ENCODE measurements at places on chromosomes 5 and 9.

DNA sequence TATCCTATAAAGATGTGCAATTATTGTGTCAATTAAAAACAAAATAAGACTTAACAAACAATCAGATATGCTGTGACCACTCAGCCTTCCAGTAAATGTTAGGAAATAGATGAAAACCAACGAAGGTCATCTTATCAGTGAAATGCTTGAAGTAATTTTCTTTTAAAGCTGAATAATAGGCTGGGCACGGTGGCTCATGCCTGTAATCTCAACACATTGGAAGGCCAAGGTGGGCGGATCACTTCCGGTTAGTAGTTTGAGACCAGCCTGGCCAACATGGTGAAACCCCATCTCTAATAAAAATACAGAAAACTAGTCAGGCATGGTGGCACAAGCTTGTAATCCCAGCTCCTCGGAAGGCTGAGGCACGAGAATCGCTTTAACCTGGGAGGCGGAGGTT lies 31.2 kb downstream of the NLN start:
- no peak for DNase-seq

- no peak for DNase-seq
Observed at GRCh38 chr5:160271836-160272235, 40.5 kb downstream of the CCNJL start.

GRCh38 chr5:149439899-149440542 lies 60.9 kb upstream of the IL17B start:
- no peak for DNase-seq

DNA sequence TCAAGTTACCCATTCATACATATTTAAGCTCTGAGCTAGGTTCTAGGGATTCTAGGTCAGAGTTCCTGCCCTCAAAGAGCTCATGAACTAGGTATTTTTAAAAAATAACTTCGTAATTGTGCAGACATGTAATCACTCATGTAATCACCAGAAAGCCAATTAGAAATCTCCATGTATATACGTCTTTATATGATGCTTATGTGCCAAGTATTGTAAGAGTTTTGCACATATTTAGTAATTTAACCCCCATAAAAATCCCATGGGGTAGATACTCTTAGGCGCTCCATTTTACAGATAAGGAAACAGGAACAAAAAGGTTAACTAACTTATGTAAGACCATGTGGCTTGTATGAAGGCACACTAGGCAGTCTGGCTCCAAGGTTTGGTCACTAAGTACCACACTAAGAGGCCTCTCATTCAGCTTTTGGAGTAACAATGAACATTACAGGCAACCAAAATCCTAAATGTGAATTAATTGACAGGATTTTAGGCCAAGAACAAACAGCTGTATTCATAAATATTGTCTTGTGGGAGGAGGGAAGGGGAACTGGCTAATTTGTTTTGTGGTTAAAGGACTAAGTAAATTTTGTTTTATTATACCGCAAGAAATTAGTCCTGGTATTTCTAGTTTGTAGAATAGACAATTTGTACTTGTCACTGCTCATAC lies 1.7 kb upstream of the OTULINL start:
- DNase-seq: no peak

- no peak for DNase-seq
Observed at GRCh38 chr5:95283761-95284571, 928 bp downstream of the MCTP1 start.

- no peak for DNase-seq
Observed at GRCh38 chr5:172820046-172820767, 13.8 kb upstream of the ERGIC1 start.

DNA sequence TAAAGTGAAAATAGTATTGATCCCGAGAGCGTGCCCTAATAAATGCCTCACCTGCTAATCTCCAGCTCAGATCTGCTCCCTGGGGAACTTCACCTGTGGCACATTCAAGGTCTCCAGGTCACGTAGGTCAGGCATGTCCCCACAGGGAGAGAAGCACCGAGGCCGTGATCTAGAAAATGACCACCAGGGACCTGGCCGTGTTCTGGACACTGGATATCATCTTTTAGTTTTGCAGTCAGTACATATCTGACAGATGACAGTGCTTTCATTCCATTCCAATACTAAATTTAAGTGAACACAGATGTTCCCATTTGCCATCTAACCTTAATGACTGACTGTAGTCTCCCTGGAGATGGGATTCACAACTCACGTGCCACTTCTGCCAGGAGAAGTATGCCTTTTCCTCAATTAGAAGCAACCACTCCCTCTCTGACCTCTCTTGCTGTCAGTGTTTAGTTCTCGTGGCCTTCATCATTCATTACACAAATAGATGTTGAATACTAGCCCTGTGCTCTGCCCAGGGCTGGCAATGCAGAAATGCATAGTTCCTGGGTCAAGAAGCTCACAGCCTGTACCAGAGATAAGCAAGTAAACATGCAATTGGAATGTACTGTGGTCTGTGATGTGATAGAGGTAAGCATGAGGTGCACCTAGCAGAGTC lies 276.5 kb downstream of the NTRK2 start:
- DNase-seq: no peak

GRCh38 chr5:555058-555623 lies 30.9 kb upstream of the SLC9A3 start:
- DNase-seq: no peak

DNA sequence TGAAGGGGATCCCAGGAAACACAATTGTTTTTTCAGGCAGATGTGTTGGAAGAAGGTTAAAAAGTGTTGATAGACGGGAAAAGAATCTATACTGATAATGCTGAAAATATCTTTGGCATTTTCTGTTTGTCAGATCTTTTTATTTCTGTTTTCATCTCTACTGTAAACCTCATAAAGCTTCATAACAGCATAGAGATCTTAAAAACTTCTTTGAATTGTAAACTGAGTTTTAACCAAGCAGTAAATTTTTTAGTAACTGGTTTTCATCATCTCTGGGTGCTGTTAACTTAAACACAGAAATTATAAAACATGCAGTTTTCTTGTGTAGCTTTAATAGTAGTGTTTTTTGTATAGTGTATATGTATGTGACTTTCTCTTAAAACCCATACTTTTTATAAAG lies 227.0 kb downstream of the WDR70 start:
- DNase-seq: no peak

- no peak for DNase-seq
Observed at GRCh38 chr5:10262995-10263394, 12.9 kb downstream of the CCT5 start.

- DNase-seq: no peak
Observed at GRCh38 chr9:121279776-121280388, 11.9 kb downstream of the GSN start.

- DNase-seq: no peak
Observed at GRCh38 chr5:148760945-148761638, 65.3 kb upstream of the ADRB2 start.

DNA sequence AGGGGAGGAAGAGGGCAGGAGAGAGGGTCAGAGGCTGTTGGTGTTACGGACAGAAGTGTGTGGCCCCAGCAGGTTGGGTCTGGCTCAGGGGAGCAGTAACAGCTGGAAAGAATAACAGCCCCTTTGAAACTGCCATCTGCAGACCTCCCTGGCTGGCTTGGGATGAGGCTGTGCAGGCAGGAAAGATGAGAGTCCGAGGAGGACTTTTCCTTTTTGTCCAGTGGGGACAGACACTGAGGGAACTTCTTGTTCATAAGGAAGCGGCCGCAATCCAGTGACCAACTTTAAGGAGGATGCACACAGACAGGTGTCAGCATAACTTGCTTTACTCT lies 14.8 kb upstream of the PLEKHG4B start:
- DNase-seq: no peak

Measured in effector CD8-positive, alpha-beta T cell (primary cell).